ENCODE measurements at places on chromosomes 16 and 17. TPM values are rescaled to one million over a fixed set of nuclear protein-coding genes. Genes with fewer than 3 reads are reported as not detected.

The LLGL2 gene
- total RNA-seq: 11.0 TPM

The TTYH2 gene
- total RNA-seq: 46.7 TPM

The KRTAP1-5 gene
- not detected for total RNA-seq

The SLFN12 gene
- total RNA-seq: 17.2 TPM

The ENPP7 gene
- not detected for total RNA-seq

The NEUROD2 gene
- not detected for total RNA-seq

The CA4 gene
- total RNA-seq: 13.6 TPM

The NPIPB13 gene
- total RNA-seq: 35.0 TPM

The PNMT gene
- 1.3 TPM for total RNA-seq

DNA sequence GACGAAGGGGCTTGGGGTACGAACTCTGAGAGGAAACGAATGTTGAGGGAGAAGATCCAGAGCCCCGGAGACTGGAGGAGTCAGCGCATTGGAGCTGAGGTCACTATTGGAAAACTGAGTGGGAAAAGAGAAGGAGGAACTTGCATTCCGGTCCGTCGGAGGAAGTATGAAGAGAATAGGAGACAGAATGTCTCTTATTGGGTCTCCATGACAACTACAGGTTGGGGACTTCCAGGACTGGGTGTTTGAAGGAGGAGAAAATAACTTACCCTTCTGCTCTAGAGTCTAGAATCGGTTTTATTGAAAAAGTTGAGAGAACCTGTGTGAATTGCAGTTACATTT lies 537 bp downstream of the GOSR1 start:
- no peak for DNase-seq

DNA sequence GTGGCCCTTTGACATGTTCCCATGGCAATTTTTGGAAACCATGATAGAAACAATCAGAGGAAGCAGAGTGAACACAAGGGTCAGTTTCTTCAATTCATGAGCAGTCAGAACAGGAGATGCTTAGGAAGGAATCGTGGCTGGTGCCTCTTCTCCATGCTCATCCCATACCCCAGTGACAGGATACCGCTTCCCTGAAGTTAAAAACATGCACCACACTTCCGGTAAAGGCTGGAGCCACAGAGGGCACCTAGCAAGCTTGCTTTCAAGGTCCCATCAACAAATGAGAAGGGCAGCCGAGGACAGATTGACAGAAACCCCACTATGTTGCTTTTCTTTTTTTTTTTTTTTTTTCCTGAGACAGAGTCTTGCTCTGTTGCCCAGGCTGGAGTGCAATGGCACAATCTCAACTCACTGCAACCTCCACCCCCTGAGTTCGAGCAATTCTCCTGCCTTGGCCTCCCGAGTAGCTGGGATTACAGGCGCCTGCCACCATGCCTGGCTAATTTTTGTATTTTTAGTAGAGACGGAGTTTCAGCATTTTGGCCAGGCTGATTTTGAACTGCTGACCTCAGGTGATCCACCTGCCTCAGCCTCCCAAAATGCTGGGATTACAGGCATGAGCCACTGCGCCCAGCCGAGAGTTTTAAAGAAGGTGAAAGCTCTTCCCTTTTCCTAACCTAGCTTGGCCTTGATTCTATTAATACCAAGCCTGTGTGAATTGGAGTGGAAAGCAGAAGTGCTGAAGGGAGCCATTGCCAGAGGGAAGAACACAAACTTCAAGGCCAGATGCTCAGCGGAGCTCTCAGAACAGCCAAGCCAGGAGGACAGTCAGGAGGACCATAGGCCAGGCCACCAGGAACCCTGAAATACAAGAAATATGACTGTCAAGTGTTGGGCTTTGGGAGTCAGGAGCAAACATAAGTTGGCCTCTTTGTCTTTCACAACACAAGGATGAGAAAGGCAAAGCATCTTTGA lies 16.6 kb downstream of the GP2 start:
- no peak for DNase-seq

GRCh38 chr17:80279895-80280294 lies 19.2 kb downstream of the RNF213 start:
- peak; percentile 78 for DNase-seq

DNA sequence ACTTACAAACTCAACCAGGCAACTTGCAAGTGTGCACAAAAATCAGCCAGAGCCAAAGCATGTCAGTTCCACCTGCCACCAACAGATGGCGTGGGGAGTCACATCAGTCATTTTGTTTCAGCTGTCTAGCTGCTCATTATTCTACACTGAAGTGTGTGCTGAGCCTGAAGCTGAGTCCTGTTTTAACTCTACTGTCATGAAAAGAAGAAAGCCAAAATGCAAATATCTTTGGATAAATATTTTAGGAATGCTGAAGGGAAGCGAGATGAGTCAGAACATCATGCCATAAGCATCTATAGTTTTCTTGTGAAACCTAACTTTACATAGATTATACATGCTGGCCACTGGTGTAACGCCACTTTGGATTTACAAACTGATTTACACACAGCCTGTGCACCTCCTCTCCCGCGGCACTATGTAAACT lies 172.6 kb downstream of the CDK5R1 start:
- DNase-seq: peak; percentile 78

GRCh38 chr17:74750327-74751069 lies 2.1 kb downstream of the NHERF1 start:
- no peak for DNase-seq

DNA sequence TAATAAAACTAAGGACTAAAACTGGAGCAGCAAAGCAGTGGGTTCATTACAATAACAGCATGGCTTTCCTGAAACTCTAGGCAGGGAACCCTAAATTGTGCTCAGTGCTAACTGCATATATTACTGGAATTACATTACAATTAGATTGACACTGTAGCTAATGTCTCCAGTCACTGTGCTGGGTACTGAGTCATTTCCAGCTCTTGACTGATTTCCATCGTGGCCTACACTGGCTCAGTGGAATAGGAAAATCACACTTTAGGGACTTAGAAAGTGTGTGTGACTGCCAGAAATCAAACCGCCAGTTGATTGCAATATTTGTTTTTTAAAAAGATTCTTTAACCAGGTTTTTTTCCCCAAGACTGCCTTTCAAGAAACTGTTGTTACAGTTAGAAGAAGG lies 1447.4 kb upstream of the GOT2 start:
- DNase-seq: no peak

DNA sequence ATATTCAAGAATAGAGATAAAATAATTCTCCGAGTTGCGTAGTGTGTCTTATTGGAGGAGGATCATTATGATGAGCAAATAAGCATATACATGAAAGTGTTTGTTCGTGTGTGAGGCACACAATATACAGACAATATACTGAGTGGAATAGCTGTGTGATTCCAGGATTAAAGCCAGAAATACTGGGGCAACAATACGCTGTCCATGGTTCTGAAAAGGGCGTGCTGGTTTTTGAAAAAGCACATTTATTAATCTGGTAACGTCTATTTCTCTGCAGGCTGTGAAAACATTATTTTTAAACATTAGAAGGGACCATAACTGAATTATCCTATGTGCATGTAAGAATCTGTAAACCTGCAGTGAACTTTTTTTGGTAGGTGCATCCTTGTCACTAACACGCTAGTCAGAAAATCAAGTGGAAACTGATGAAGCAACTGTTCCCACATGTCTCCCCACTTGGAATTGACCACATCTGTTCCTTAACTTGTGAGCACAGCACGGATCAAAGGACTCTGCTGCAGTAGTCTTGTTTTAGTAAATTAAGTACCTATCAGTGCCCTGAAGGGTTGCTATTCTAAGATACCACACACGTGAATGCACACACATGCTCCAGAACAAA lies 346.0 kb downstream of the GRIN2A start:
- no peak for DNase-seq

DNA sequence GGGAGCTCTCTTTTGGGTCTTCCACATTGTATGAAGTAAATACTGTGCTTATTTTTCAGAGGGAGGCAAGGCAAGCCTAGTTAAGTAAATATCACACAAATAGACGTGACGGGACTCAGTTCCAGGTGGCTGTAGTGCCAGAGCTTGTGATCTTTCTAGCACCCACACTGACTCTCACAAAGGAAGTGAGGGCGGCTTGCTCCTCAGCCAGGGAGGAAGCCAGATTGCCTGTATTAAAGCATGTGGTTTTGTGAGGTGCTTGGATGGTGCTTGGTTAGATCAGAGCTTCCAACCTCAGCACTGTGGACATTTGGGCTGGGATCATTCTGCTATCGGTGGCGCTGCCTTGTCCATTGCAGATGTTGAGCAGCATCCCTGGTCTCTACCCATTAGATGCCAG lies 80.1 kb downstream of the VAT1L start:
- DNase-seq: no peak

DNA sequence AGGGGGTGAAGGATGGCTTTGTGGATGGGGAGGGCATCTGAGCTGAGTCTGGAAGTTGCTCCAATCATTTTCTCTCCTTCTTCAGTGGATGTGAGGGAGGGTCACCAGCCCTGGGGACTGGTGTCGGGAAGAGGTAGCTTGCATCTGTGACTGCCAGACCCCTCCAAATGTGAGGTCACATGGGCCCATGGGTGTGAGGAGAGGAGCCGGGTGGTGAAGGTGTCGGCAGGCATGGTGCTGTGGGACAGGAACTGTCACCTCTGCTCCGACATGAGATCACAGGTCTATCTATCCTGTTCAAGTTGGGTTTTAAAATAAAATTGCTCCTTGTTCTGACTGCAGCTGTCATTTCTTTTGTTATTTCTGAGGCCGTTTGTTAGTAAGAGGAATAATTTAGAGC lies 351.1 kb downstream of the CPPED1 start:
- no peak for DNase-seq

DNA sequence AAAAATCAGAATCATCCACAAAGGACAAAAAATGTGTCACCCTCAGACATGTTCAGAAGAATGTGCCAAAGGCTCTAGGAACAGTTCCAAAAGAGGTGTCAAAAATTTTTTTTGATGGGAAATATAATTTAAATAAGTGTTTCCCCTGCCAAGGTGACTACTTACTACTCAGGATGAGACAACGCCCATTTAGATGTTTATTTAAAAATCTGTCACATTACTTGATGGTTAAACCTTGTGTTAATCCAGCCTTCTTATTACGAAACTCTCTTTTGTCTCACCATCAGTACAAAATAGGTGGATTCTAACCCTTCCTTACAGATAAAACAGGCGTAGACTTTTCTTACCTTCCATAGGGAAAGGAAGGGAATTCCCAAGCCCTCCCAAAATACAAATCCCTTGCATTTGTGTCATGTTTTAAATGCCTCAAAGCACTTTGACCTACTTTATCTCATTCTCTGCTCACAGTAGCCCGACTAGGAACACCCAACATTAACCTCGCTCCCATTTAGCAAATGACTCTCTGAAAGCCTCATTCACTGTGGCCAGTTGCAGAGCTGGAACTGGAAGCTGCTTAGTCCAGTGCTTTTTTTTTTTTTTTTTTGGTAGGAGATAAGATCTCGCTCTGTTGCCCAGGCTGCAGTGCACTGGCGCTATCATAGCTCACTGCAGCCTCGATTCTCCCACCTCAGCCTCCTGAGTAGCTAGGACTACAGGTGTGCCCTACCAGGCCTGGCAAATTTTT lies 5.8 kb upstream of the GNA13 start:
- DNase-seq: peak; percentile 21

GRCh38 chr17:74555427-74555940 lies 9.6 kb upstream of the CD300C start:
- DNase-seq: no peak

- DNase-seq: no peak
Observed at GRCh38 chr16:17777408-17777863, 306.7 kb upstream of the XYLT1 start.

GRCh38 chr16:7675628-7676027 lies 343.0 kb downstream of the RBFOX1 start:
- DNase-seq: no peak

DNA sequence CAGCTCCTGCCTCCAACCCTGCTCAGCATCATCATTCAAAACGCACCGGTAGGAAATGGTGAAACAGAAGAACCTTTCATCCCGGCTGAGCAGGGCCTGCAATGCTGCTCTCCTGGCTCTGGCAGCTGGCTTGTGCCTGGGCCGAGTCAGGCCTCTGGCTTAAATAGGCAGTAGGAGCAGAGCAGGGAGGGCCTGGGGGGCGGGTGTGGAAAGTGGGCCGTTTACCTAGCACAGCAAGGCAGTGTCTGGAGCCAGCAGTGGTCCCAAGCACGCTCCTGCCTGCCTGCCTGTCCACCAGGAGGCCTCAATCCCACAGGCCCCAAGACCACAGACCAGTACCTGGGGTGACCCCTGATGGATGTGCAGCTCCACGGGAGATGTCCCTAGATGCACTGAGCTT lies 59.3 kb downstream of the SMPD3 start:
- DNase-seq: no peak

GRCh38 chr16:8861563-8862308 lies 7.1 kb downstream of the CARHSP1 start:
- no peak for DNase-seq

DNA sequence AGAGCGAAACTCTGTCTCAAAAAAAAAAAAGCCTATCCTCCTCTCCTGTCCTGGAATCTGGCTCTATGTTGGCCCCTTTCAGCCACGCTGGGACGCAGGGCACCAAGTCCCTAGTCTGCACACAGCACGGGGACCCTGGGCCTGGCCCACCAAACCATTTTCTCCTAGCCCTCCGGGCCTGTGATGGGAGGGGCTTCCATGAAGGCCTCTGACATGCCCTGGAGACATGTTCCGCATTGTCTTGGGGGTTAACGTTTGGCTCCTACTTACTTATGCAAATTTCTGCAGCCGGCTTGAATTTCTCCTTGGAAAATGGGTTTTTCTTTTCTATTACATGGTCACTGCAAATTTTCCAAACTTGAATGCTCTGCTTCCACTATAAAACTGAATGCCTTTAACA lies 12.6 kb upstream of the GPT2 start:
- no peak for DNase-seq

DNA sequence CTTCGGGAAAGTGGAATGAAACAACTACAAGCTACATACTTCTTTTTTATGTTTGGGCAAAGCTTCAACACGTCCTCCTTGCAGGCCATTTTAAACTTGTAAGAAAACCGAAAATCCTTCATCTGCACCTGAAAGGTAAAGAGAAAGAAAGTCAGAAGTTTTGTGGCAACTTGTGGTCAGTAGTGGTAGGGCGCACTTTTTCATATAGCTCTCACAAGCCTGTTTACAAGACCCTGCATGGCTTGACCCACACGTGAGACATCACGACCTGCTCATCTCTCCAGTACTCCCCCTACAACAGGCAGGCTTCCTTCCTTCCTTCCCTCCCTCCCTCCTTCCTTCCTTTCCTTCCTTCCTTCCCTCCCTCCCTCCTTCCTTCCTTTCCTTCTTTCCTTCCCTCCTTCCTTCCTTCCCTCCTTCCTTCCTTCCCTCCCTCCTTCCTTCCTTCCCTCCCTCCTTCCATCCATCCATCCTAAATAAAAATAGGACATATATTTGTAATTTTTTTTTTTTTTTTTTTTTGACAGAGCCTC lies 48.7 kb upstream of the CLEC18B start:
- DNase-seq: no peak

- DNase-seq: no peak
Observed at GRCh38 chr17:13589658-13590057, 12.1 kb downstream of the HS3ST3A1 start.

GRCh38 chr16:85940214-85940613 lies 41.3 kb downstream of the IRF8 start:
- DNase-seq: no peak

GRCh38 chr16:75292691-75293090 lies 41.3 kb upstream of the BCAR1 start:
- DNase-seq: no peak

- DNase-seq: peak; percentile 90
Observed at GRCh38 chr17:1188812-1189504, 9.2 kb upstream of the ABR start.
